Non-pigmented ciliary epithelial cell (primary cell): ENCODE measurements at places on chromosomes 16 and 17.
A peak's percentile ranks its signal among the peaks of the same experiment; 100 is the strongest.

DNA sequence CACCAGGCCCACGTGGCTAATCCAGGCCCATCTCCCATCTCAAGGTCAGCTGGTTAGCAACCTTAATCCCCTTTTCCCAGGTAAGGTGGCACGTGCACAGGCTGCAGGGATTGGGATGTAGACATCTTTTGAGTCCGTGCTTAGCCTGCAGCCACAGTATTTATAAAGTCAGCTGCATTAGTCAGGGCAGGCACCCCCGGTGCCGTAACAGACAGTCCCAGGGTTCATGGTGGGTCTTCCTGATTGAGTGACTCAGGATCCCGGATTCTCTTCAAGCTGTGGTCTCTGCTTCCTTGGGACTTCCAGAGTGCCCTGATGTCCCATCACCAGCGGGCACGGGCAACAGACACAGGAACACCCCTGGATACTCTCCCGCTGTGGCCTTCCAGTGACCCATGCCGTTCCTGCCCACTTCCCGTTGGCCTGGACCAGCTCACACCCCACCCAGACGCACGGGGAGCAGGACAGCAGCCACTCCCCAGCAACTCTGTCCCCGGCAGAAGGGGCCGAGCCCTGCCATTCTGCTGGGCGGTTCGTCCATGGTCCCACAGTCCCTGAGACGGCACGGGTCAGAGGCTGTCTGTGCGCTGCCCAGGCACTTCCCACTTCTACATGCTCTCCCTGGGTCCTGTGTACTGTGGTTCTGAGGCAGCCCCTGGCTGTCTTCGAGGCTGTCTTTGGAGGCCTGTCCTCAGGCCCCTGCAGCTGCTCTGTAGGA, 248.6 kb upstream of the GSE1 start:
- DNase-seq: no peak

DNA sequence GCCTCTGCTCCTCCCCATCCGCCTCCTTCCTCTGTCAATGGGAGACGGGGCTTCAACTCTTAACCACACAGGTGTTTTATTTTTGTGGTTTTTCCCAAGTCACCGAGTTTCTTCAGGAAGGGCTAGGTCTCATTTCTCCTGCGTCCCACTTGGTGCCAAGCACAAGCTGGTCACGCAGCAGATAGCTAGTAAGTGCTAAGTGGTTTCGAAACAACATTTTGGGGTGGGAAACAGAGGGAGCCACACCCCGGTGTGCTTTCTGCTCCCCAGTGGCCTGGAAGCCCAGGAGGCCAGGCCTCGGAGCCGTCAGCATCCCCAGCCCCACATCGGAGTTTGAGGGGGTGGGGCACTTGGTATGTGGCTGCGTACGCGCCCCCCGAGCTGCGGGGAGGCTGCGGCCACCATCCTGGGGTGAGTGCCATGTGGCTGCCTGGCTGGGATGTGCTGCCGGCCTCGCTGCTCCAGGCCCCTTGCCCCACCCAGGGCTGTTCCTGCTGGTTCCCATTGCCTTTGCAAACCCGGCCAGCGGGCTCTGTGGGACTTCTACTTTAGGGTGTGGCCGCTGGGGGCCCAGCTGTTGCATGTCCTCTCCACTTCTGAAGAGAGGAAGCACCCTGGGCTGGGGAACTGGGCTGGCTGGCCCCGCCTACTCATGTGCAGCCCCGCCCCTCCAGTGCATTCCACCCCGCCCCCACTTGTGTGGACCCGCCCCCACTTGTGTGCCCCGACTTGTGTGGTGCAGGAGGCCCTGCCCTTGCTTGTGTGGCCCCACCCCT, 55.6 kb downstream of the BAIAP2 start:
- DNase-seq: no peak

DNA sequence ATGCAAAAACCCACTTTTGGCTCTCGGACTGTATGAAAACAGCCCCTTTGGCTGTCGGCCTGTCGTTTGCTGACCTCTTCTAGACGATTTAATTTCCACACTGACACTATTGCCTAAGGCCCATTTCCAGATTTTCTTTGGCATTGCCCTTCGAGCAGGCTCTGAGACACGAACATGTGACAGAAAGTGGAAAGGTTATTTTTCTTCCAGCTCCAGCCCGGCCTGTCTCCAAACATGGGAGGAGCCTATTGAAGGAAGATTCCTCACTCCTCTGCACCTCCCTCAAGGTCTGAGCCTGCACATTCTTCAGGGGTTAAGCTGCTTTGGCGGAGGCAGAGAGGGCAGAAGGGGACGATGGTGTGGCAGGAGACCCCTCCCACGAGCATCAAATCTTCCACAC, 85.9 kb upstream of the FOXF1 start:
- no peak for DNase-seq

- DNase-seq: no peak
These were observed 33.4 kb downstream of the CDH13 start for GRCh38 chr16:82660075-82660645.

- DNase-seq: no peak
These were observed 26.4 kb downstream of the GOSR1 start for GRCh38 chr17:30503558-30503957.

- no peak for DNase-seq
These were observed 1.7 kb upstream of the SGCA start for GRCh38 chr17:50163843-50164696.

GRCh38 chr17:77449908-77450741, 309.4 kb downstream of the SEC14L1 start:
- no peak for DNase-seq

GRCh38 chr16:21194771-21195301, 16.5 kb downstream of the ZP2 start:
- DNase-seq: peak; percentile 14

GRCh38 chr16:87734644-87735043, 31.1 kb downstream of the KLHDC4 start:
- no peak for DNase-seq

DNA sequence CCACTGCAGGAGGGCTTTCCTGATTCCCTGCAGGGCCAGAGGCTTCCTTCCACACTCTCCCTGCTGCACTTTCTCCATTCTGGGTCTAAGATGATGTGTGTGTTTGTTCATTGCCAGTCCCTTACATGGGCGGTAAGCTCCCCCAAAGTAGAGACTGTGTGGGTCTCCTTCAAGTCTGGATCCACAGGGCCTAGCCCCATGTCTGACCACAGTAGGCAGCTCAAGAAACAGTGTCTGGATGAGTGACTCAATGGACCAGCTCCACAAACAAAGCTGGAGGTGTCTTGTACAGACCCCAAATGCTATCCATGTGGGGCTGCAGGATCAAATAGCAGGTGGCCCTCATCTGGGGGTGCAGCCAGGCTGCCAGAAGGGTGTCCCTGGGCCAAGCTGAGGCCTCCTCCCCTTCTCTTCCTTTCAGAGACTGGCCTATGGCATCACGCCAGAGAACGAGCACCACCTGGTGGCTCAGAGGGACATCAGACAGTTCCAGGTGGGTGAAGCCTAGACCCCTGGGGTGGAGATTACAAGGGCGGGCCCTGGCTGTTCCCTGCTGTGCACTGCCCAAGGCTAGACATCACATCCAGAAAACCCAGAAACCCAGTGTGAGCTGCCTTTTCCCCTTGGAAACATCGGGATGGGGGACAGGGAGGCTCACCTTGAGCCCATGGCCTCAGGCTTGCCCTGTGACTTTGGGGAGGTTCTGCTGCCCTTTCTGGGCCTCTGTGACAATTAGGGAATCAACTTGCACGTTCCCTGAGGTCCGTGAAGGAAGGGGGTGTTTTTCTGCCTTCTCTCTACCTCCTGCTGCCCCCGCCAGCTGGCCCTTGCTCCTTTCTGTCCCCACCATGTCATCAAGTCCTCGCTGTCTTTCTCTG, 45.9 kb downstream of the SLC6A2 start:
- DNase-seq: no peak

GRCh38 chr17:74924250-74924948, at the start of gene OTOP2:
OTOP2 (plus strand) TSS chr17:74924273; CDS start chr17:74924633, 360 bp downstream.
- no peak for DNase-seq
